Islet precursor cell (in vitro differentiated cells): ENCODE measurements at places on chromosomes 12 and 14.

- peak; percentile 73 for DNase-seq
Measured at GRCh38 chr14:94217116-94217515, 43.0 kb downstream of the PPP4R4 start.

- no peak for DNase-seq
Measured at GRCh38 chr12:43252585-43252984, 299.4 kb downstream of the ADAMTS20 start.

- peak; percentile 38 for DNase-seq
Measured at GRCh38 chr14:54796961-54797360, 105.7 kb downstream of the GCH1 start.

- DNase-seq = no peak
Measured at GRCh38 chr12:55314043-55314442, at the start of gene OR6C1. TSS of gene OR6C1 (plus strand) at chr12:55314343. CDS start at chr12:55320600, 6,257 bp downstream.

- DNase-seq = peak; percentile 86
Measured at GRCh38 chr12:9662488-9662887, 7.0 kb upstream of the CLEC2D start.

DNA sequence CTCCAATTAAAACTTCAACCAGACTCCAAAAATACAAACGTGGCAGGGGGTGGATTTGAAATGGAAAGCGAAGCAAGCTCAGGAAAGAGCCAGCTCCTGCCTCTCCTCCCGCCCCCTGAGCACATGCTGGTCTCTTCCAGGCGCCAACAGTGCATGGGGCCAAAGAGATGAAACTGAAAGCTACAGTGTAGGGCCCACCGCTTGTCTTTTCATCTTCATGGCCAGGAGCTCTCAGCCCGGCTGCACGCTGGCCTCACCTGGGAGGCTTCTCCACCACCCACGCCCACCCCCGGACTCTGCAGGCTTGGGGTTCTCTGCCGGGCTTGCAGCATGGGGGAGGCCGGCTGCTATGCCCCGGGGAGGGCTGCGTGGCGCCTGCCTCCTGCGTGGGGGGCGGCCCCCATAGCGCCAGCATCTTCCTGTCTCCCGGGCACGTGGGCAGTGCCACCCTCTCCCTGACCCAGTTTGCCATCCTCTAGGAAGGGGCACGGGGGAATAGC lies 2.0 kb downstream of the RIMBP2 start:
- DNase-seq = no peak

GRCh38 chr12:117580015-117580717 lies 218.7 kb upstream of the NOS1 start:
- no peak for DNase-seq

DNA sequence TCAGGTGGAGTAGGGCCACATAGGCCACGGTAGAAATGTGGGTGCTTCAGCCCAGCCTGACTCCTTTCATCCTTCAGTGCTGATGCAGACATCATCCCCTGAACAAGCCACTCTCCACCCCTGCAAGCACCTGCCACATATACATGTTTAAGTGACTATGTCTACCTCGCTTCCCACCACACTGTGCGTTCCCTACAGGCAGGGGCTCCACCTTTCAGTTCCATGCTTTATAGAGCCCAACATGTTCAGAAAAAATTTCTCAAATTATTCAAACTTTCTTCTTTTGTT lies 11.6 kb downstream of the SLC7A7 start:
- DNase-seq = no peak

GRCh38 chr12:48972213-48972951 lies 847 bp upstream of the WNT10B start:
- DNase-seq = peak; percentile 73

- no peak for DNase-seq
Measured at GRCh38 chr14:54931101-54931500, 28.5 kb upstream of the GCH1 start.

GRCh38 chr12:92735131-92735721 lies 32.4 kb downstream of the PLEKHG7 start:
- peak; percentile 80 for DNase-seq

DNA sequence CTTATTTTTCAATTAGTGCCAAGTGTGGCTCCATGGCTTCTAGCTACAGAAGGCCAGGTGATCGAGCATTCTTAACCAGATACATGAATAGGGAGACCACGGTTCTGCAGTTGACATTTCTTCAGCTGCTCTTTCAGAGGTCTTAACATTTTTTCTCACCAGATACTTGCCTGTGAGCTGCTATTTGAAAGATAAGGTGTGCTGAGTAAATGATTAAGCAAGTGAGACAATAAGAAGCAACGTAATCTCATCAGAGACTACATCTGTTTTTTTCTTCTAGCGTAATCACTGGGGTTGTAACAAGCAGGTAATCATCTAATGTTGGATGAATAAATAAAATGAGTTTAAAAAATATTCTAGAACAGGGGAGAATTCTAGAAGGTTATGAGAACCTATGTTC lies 912.9 kb downstream of the DIO2 start:
- DNase-seq = no peak

DNA sequence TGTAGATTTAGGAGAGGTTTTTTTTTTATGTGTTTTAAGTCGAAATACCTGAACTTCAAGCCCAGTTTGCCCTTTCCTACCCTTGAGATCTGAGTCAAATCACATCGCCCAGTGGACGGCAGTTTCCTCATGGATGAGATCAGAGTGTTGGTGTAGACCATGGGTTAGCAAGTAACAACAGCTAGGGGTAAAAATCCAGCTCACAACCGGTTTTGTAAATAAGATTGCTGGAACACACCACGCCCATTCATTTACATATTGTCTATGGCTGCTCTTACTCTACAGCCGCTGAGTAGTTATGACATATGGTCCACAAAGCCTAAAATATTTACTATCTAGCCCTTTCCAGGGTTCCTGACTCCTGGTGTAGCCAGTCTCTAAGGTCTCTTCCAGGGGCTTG lies 158.5 kb upstream of the PLEKHG7 start:
- DNase-seq = no peak

- peak; percentile 31 for DNase-seq
Measured at GRCh38 chr12:106046947-106047346, 91.8 kb downstream of the NUAK1 start.

DNA sequence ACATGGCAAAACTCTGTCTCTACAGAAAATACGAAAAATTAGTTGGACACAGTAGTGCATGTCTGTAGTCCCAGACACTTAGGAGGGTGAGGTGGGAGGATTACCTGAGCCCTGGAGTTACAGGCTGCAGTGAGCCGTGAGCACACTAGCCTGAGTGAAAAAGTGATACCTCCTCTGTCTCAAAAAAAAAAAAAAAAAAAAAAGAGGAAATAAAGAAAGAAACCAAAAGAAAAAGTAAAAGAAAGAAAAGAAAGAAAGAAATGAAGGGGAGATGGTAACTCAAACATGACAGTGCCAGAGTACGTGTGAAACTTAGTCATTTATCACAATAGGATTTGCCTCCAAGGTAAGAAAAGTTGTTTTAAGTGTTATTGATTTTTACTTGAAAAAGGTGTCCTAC lies 407.0 kb upstream of the MGAT4C start:
- no peak for DNase-seq

GRCh38 chr12:62697893-62698292 lies 231.3 kb downstream of the MON2 start:
- DNase-seq = no peak

DNA sequence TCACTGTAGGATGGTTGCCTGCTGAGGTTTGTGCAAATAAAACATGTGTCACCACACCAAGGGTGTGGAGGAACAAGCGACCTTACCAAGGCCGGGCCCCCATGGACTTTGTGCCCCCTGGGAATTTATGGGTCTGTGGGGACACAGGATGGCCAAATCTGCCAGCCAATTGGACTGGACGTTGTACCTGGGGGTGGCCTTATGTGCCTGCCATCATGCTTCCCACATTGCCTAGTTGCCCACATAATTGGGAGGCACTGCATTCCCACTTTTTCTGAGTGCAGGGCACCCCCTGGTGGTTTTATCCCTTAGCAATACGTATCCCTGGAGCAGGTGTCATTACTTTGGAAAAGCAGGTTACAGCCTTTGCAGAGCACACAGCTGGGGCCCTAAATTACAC lies 92.6 kb upstream of the TMPO start:
- no peak for DNase-seq

GRCh38 chr12:3083921-3084347 lies 6.8 kb downstream of the TSPAN9 start:
- DNase-seq = no peak

DNA sequence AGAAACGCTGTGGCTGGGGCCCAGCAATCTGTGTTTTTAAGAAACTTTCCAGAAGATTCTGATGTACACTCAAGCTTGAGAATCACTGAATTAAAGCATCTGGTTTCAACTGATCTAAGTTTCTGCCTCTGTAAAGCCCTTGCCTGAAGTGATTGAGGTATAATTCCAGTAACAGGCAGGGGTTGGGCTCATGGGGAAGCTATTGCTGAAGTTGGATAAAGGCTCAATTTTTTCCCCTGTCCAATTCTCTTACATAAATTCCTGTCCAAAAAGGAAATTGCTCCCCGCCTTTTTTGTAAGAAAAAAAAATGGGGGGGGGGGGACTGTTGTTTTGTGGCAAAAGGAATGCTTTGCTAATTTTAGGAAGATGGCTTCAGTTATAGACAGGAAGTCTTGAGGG lies 337.4 kb downstream of the NUAK1 start:
- DNase-seq = no peak

GRCh38 chr14:101124815-101125214 lies 221.3 kb upstream of the RTL1 start:
- no peak for DNase-seq

GRCh38 chr12:118034429-118035189 lies 18.1 kb downstream of the RFC5 start:
- peak; percentile 86 for DNase-seq

DNA sequence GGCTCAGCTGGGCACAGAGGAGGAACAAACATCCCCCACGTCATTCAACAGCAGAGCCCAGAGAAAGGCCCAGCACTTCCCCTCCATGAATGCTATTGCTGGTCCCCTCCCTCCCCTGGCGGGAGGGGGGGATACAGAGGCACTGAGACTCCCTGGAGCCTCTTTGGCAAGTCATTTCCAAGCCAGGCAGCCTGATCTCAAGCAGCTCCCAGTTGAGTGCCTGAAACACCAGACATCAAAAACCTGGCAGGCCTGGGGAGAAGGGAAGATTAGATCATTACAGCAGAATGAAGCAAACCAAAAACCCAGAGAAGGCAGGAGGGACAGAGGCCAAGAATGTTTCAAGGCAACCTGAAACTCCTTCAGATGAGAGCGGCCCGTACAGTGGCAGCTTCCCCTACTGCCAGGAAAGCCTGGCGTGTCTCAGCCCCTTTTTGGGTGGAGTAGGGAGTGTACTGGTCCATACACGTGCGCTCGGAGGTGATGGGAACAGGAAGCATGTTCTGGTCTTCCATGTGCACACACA lies 92.1 kb downstream of the LRRC74A start:
- peak; percentile 93 for DNase-seq

DNA sequence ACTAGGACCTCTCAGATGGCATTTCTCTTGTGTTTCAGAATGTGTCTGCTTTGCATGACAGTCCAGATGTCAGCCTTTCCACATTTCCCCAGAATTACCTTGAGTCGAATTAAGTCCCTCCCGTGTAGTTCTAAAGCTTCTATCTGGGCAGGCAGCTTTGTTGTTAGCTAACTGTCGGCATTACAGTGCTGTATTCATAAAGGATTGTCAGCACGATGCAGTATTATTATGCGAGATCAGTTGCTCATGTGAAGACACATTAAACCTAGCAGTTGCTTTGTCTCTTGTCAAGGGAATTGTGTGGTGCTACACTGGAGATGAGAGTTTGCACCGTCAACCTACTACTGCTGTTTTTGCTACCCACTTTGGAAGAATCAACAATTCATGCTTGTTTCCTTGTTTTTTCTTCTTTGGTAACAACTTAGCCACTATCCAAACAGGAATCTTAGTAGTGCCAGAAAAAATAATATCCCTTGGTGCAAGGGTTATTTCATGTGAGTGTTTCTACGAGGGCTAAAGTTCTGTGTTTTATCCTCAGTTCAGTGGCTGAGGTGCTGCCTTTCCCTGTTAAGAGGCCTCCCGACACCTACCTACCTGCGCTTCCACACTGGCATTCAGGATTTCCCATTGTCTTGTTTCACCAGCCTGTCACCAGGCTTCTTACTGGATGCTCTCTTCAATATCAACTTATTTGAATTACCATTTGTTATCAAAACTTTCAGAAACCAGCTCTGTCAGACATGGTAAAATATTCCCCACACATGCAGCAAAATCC lies 297.9 kb upstream of the G2E3 start:
- DNase-seq = no peak

GRCh38 chr14:46063872-46064271 lies 587.7 kb downstream of the RPL10L start:
- DNase-seq = no peak
